Activated naive CD8-positive, alpha-beta T cell treated with anti-CD3 and anti-CD28 coated beads, Interleukin-2, amount 10 ng/mL, durations not matched to agents 7 days and 5 days (primary cell): ENCODE measurements at places on chromosomes 2 and 18.

- no peak for DNase-seq
These were observed 236.6 kb downstream of the GPD2 start for GRCh38 chr2:156672556-156673332.

DNA sequence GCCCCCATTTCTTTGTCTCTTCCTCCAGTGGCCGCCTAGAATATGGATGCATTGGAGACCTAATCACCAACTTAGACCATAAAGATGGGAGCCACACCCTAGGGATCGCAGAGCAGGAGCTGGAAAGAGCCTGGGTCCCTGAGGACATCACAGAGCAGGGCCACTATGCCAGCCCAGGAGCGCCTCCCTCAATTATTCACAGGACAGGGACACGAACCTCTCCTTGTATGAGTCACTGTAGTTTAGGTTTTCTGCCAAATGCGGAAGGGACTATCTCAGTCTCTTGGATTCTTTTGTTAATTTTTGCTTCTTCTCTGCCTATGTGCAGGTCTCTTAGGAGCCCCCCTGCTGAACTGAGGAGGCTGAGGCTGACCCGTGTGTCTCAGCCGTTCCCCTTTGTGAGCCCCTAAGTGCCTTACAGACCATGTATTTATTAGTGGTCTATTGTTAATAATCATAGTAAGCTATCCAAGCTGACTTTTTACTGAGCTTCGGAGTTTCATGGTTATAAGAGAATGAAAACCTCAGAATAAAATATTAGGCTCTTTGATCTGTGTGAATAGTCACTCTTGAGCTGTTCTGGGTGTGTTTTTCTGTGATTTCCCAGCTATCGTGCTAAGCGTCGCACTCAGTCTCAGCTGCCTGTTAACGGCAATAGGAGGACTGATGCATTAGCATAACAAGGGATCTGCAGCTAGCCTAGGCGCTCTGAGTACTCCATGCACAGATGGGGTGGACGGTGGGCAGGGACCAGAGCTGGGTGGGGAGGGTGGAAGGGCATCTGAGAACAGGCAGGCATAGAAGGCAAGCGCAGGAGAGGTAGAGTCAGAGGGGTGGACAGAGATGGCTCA lies 12.7 kb upstream of the PTPN4 start:
- no peak for DNase-seq

DNA sequence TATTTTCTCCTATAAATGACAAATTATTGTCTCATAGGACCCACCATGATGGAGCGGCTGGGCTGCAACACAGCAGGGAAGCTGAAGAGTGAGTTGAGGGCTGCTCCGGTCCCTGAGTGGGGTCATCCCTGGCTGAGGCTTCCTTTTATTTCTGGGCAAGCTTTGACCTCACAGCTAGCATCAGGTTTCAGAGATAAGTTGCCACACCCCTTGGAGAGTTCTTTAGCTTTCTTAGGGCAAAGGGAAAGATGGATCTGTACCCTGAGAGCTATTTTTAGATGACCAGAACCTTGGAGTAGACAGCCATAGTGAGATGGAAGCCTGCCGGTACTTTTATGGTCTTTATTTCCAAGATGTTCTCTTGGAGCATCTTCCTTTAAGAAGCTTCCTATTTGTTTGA lies 11.5 kb downstream of the MYL1 start:
- no peak for DNase-seq

- DNase-seq, result no peak
These were observed 16.3 kb upstream of the ATOH8 start for GRCh38 chr2:85737481-85737880.
